ENCODE measurements at places on chromosomes 13 and 19.

- no peak for DNase-seq
Measured at GRCh38 chr19:30443531-30444252, 71.5 kb downstream of the ZNF536 start.

- no peak for DNase-seq
Measured at GRCh38 chr19:14015524-14016035, 9.5 kb upstream of the RFX1 start.

- no peak for DNase-seq
Measured at GRCh38 chr13:48264058-48264457, 31.1 kb downstream of the ITM2B start.

GRCh38 chr13:30808600-30808999, 73.3 kb downstream of the ALOX5AP start:
- no peak for DNase-seq

DNA sequence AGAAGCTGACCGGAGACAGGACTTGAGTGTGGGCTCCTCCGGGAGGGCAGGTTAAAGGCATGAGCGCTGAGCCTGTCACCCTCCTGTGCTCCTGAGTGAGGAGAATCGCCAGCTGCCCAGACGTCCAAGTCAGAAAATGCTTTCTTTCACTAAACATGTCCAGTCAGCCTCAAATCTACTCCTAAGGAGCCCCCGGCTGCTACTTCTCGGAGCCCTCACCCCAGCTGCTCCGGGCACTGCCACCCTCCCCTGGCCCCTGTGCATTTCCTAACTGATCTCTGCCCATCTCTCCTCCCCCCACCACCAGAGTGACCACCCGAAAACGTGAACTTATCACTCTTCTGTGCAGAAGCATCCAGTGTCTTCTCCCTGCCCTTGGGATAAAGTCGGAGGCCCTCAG, 277.5 kb upstream of the SOX1 start:
- DNase-seq, result no peak

GRCh38 chr13:25276748-25277147, 10.5 kb downstream of the MTMR6 start:
- DNase-seq, result no peak
